ENCODE measurements at places on chromosomes 3 and 15.
A peak's percentile ranks its signal among the peaks of the same experiment; 100 is the strongest.

- H3K4me1 ChIP-seq, result peaks cover 9% of the 10 kb centered on the region
- H3K36me3 ChIP-seq, result no peaks in the 10 kb centered on the region
- H3K4me3 ChIP-seq, result no peak overlapping the region
- H3K27ac ChIP-seq, result no peak overlapping the region
- no peaks in the 10 kb centered on the region for H3K27me3 ChIP-seq
- no peak for DNase-seq
Measured at GRCh38 chr3:14397046-14397445, 5.4 kb upstream of the SLC6A6 start.

DNA sequence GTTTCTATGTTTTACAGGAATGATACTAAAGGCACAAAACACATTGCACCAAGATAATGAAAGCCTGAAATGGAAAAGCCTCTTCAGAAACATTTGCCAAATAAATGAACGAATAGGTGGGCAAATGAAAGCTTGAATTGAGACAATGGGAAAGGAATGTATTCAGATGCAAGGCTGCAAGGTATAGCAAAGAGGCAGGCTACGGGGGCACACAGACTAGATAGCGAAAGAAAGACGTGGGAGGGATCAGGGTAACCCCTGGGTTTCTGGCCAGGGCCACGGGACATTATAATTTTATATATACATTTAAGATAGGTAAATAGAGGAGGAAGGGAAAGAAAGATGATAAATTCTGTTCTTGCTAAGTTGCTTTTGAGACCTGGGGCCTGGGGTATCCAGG is 95.9 kb upstream of the NLGN1 start:
- H3K27me3 ChIP-seq, result no peaks in the 10 kb centered on the region
- no peak overlapping the region for H3K4me3 ChIP-seq
- H3K4me1 ChIP-seq, result no peaks in the 10 kb centered on the region
- no peak overlapping the region for H3K27ac ChIP-seq
- no peak for DNase-seq

DNA sequence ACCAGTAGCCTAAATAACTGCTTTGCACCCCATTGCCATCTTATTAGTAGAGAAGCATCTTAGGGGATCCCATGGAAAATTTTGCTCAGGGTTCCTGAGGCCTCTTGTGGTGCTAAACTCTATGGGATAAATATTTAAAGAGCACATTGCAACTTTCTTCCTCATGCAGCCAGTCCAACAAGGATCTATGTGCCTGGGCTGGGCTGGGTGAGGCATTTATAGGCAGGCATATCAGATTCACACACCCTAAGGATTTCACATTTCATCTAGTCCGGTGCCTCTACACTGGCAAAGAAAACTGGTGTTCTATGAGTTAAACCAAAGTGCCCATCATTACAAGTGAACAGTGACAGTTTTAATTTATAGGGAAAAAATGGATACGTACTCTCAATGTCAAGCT is 512.3 kb downstream of the EDEM1 start:
- no peaks in the 10 kb centered on the region for H3K27me3 ChIP-seq
- no peak overlapping the region for H3K4me3 ChIP-seq
- no peaks in the 10 kb centered on the region for H3K36me3 ChIP-seq
- DNase-seq, result no peak

DNA sequence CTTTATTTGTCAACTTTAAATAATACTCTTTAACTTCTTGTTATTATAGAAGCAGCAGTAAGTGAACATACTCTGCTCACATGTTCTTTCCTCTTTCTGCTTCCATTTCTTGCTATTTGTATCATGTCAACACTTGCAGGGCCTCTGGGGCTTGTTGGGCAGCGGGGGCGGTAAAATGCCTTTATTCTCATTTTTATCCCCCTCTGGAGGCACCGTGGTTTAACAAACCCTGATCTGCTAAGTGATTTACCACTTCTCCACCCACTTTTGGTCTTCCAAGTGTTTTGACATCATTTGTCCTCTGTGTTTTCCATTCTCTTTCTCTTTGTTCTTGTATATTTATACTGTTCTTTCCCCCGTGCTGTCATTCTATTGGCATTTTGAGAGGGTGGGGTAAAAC is 33.9 kb downstream of the SCN10A start:
- H3K27me3 ChIP-seq, result peaks cover 5% of the 10 kb centered on the region
- H3K27ac ChIP-seq, result no peak overlapping the region
- no peak overlapping the region for H3K4me3 ChIP-seq

GRCh38 chr3:43154980-43155379 is 49.1 kb upstream of the POMGNT2 start:
- H3K4me1 ChIP-seq, result no peaks in the 10 kb centered on the region
- no peak for DNase-seq
- H3K27me3 ChIP-seq, result no peaks in the 10 kb centered on the region
- H3K27ac ChIP-seq, result no peak overlapping the region
- no peak overlapping the region for H3K4me3 ChIP-seq
- no peaks in the 10 kb centered on the region for H3K36me3 ChIP-seq

DNA sequence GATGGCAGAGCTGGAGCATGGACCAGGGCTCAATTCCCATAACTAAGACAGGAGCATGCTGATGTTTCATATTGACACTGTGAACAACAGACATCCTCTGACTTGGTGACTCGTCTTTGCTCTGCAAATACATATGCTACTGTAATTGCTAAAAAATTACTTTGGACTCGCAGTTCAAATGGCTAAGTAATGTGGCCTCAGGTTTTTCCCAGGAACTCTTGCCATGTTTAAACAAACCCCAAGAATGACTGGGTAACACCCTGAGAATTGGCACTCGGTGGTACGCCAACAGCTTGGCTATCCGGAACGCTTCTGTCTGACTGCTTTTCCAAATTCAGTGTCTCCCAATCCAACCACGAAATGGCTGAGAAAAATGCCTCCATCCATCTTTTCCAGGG is 456.7 kb upstream of the THBS1 start:
- no peak overlapping the region for H3K4me3 ChIP-seq
- no peak for DNase-seq
- peaks cover 16% of the 10 kb centered on the region for H3K27me3 ChIP-seq
- no peaks in the 10 kb centered on the region for H3K36me3 ChIP-seq
- no peak overlapping the region for H3K27ac ChIP-seq
- H3K4me1 ChIP-seq, result no peaks in the 10 kb centered on the region

DNA sequence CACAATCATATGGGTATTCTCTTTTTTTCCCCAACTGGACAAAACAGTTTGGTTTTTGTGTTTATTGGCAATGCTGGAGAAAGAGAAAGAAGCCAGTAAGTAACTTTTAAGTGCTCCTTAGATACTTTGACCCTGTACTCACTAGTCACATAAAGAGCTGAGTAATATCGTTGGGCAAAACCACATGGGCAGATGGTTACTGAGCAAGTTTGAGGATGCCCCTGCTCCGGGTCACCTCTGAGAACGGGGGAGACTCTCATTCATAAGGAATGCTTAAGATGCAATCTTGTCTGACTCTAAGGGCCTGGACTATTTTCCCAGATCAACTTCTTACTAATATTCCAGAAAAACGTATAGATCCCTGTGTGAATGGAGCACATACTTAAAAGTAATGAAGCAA is 106.4 kb upstream of the SLC2A2 start:
- no peak overlapping the region for H3K4me3 ChIP-seq
- DNase-seq, result no peak
- no peaks in the 10 kb centered on the region for H3K4me1 ChIP-seq
- no peak overlapping the region for H3K27ac ChIP-seq

GRCh38 chr3:157471064-157471463 is 32.2 kb downstream of the VEPH1 start:
- no peak overlapping the region for H3K4me3 ChIP-seq
- H3K27me3 ChIP-seq, result no peaks in the 10 kb centered on the region
- no peaks in the 10 kb centered on the region for H3K4me1 ChIP-seq
- DNase-seq, result no peak

- no peak overlapping the region for H3K27ac ChIP-seq
- H3K4me1 ChIP-seq, result peaks cover 41% of the 10 kb centered on the region
- no peak overlapping the region for H3K4me3 ChIP-seq
- H3K36me3 ChIP-seq, result no peaks in the 10 kb centered on the region
- H3K27me3 ChIP-seq, result no peaks in the 10 kb centered on the region
- DNase-seq, result no peak
Measured at GRCh38 chr15:34332553-34333120, 4.9 kb downstream of the SLC12A6 start.

DNA sequence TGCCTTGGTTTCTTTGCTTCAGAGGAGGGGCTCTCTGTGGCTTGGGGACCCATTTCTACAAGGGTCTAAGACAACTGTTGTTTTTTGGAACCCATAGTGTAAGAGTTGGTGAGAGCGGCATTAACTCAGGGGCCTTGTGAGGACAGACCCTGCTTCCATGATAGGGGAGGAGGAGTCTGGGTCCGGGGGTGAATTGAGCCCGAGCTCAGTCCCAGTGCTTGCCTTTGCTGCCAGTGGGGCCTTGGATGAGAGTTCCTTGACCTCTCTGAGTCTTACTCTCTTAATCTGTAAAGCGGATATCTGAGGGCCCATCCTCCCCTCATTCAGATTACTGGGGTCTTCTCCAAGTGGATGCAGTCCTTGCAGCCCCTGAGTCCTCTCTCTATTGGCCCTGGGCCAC is 74.2 kb downstream of the EEFSEC start:
- H3K4me3 ChIP-seq, result no peak overlapping the region
- H3K27me3 ChIP-seq, result no peaks in the 10 kb centered on the region
- H3K4me1 ChIP-seq, result no peaks in the 10 kb centered on the region

GRCh38 chr3:38940394-38940793 is 111.3 kb downstream of the SCN11A start:
- H3K36me3 ChIP-seq, result no peaks in the 10 kb centered on the region
- H3K27me3 ChIP-seq, result no peaks in the 10 kb centered on the region
- H3K27ac ChIP-seq, result no peak overlapping the region
- DNase-seq, result no peak
- H3K4me3 ChIP-seq, result no peak overlapping the region

GRCh38 chr15:94075349-94075748 is 156.0 kb upstream of the MCTP2 start:
- no peak for DNase-seq
- peaks cover 6% of the 10 kb centered on the region for H3K4me1 ChIP-seq
- H3K36me3 ChIP-seq, result no peaks in the 10 kb centered on the region
- H3K27ac ChIP-seq, result no peak overlapping the region
- H3K27me3 ChIP-seq, result no peaks in the 10 kb centered on the region
- H3K4me3 ChIP-seq, result no peak overlapping the region

- DNase-seq, result no peak
- no peaks in the 10 kb centered on the region for H3K27me3 ChIP-seq
- H3K4me1 ChIP-seq, result no peaks in the 10 kb centered on the region
- H3K4me3 ChIP-seq, result no peak overlapping the region
Measured at GRCh38 chr3:102176333-102177050, 258.3 kb upstream of the ZPLD1 start.

- H3K27me3 ChIP-seq, result peaks cover 15% of the 10 kb centered on the region
- no peak for DNase-seq
- no peak overlapping the region for H3K4me3 ChIP-seq
Measured at GRCh38 chr3:44114142-44114541, 127.5 kb upstream of the TOPAZ1 start.

DNA sequence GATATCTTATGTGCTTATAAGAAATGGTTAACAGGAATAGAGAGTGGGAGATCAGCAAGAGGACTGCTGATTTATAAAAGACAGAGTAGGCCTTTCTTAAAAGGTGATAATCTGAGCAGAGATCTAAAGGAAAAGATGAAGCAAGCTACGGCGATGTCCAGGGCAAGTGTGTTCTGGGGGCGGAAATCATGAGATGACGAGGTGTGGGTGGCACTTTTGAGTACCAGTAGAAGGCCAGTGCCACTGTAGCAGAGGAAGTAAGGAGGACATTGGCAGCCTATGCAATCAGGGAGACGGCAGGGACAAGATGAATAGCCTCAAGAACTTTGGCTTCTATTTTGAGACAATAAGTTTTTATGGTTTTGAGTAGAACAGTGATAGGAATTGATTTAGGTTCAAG is 492.4 kb downstream of the FHIT start:
- H3K27me3 ChIP-seq, result no peaks in the 10 kb centered on the region
- H3K27ac ChIP-seq, result no peak overlapping the region
- DNase-seq, result no peak

- DNase-seq, result no peak
- H3K4me1 ChIP-seq, result no peaks in the 10 kb centered on the region
- H3K36me3 ChIP-seq, result no peaks in the 10 kb centered on the region
- no peak overlapping the region for H3K4me3 ChIP-seq
- H3K27me3 ChIP-seq, result no peaks in the 10 kb centered on the region
Measured at GRCh38 chr3:86388820-86389219, 602.1 kb downstream of the VGLL3 start.

- H3K27ac ChIP-seq, result no peak overlapping the region
- no peak overlapping the region for H3K4me3 ChIP-seq
- DNase-seq, result no peak
- H3K36me3 ChIP-seq, result no peaks in the 10 kb centered on the region
- H3K27me3 ChIP-seq, result no peaks in the 10 kb centered on the region
- H3K4me1 ChIP-seq, result no peaks in the 10 kb centered on the region
Measured at GRCh38 chr3:78900426-78900825, 867.4 kb downstream of the ROBO1 start.

- H3K27ac ChIP-seq, result no peak overlapping the region
- H3K4me3 ChIP-seq, result no peak overlapping the region
- H3K36me3 ChIP-seq, result peaks cover 12% of the 10 kb centered on the region
- H3K4me1 ChIP-seq, result no peaks in the 10 kb centered on the region
- DNase-seq, result no peak
Measured at GRCh38 chr3:17045705-17046104, 160.9 kb downstream of the PLCL2 start.

GRCh38 chr3:101851072-101851770 is 1.9 kb downstream of the NFKBIZ start:
- H3K27me3 ChIP-seq, result no peaks in the 10 kb centered on the region
- peaks cover 43% of the 10 kb centered on the region for H3K36me3 ChIP-seq
- peak overlapping the region; percentile 97 for H3K4me3 ChIP-seq
- H3K27ac ChIP-seq, result peak overlapping the region; percentile 74
- no peak for DNase-seq

DNA sequence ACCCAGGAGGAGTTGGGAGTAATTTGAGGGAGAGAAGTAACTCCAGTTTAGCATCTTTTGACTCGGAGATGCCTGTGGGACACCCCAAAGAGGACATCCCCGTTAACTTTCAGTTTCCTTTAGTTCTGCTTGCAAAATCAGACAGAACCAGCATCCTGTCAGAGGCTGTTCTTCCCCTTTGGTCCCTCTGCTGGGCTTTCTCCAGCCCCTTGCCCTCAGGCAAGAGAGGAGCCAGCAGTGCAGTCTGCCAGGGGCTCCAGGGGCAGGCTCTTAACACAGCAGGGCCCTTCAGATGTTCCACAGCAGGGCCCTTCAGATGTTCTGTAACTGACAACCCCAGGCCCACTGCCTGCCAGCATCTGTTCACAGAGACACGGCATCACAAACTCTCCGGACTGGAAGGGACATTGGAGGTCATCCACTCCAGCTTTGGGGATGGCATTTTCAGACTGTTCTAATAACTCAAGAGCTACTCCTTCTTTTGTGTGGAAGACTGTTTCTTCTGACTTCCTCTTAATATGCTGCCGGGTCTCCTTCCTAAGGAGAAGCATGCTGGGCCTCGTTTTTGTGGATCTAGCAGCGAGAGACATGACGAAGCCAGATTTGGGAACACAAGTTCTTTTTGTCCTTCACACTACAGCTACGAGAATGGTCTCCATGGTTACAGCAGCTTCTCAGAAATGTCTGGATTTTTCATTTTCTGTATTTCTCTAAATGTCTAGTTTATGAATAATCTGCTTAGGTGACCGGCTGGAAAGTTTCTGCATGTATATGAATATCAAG is 51.9 kb downstream of the KY start:
- H3K4me3 ChIP-seq, result no peak overlapping the region
- no peaks in the 10 kb centered on the region for H3K36me3 ChIP-seq
- no peaks in the 10 kb centered on the region for H3K27me3 ChIP-seq
- DNase-seq, result no peak

GRCh38 chr15:27495963-27496459 is 525.0 kb downstream of the GABRG3 start:
- DNase-seq, result no peak
- H3K27ac ChIP-seq, result no peak overlapping the region
- no peaks in the 10 kb centered on the region for H3K4me1 ChIP-seq
- no peak overlapping the region for H3K4me3 ChIP-seq
- no peaks in the 10 kb centered on the region for H3K36me3 ChIP-seq
